OCI-LY7 (cell line): ENCODE measurements at places on chromosomes 7 and 10.

DNA sequence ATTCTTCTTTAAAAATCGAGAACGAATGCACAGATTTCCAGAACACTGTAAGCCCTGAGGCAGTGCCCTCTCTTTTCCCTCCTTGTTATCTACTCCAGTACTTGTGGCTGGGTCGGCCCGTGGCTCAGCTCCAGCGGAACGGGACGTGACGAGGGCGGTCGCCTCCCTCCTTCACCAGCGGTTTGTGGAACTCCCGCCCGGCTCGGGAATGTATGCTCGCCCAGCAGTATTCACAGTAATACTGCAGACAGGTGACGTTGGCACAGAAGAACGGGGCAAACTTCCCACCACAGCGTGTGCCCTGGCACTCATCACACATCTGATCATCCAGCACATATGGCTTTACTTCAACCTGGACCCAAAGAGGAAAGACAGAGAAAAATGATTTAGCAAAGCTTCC, 128.5 kb downstream of the BTAF1 start:
- DNase-seq = no peak

DNA sequence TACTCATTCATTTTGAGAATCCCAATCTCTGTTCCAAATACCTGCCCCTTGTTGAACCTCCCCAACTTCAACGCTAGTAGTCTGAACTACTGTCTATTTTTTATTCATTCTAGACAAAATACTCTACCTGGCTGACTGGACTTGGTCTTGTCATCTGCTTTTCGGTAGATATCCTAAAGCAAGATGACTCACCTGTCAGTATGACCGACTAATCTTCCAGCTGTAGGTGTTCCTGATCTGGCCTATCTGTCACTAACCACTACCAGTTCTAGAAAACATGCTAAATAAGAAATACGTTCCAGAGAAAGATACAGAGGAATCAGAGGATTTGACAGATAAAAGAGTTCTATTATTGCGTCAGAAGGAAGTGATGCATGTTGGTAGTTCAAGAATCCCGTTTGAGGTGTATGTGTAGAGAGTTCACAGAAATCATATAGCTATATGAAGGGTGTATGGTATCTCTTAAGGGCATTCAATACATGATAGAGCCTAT, 81.1 kb downstream of the IDE start:
- DNase-seq = no peak

DNA sequence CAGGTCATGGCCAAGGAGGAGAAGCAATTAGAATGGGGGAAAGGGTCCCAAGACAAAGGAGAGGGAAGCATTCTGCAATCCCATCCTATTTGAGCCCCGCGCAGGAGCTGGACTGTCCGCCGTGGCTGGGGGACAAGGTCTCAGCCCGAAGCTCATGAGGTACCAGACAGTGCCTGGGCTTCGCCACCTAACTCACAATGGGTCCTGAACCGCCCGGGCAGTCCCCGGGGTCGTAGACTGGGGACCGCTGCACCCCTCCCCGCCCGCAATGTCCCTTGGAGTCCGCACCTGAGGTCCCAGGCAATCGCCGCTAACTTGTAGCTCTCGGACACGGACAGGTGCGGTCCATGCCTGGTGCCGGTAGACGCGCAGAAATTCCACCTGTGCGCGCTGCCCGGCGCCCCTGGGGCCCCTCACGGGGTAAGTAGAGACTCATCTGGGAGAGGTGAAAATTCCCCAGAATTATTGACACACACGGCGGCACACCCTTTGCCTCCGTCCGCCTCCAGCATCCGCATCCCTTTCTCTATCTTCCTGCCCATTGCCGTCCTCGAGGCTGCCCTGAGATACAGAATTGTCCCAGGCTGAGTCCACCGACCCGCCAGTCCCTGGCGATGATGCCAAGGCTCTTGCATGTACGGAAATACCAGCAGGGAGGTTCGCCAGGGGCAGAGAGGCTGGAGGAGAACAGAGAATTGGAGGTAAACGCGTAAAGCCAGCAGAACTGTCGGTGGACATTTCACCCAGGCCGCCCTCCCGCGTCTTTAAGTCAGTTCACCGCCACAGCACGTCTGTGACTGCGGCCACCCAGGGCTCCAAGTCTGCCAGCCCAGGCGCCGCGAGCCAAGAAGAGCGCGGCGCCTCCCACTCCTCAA, 1.8 kb downstream of the CHRM2 start:
- DNase-seq = no peak

DNA sequence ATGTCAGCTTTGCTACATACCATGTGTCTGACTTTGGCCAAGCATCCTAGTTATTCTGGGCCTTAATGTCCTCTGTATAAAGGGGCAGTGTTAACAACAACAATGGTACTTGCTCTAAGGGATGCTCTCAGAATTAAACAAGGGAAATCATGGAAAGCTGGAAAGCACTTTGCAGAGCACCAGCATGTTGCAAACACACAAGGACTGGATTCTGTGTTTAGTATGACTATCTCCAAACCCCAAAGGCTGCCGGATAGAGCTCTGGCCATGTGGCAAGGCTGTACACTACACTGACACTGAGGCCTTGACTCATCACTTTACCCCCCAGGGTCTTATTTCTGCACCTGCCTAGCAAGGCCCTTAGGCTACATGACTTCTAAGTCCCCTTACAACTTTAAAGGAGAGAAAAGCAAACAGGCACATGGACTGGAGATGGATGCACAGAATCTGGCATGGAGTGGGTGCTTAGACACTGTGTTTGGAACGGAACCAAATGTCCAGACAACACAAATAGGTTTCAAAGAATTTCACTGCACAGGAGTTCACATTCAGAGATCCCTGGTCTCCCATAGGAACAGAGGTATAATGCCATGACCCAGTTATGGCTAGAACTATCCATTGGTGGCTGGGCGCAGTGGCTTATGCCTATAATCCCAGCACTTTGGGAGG, 74.6 kb downstream of the FAM13C start:
- no peak for DNase-seq

GRCh38 chr10:106557053-106557452, 607.5 kb downstream of the SORCS1 start:
- no peak for DNase-seq

- DNase-seq = no peak
Measured at GRCh38 chr10:44301781-44302355, 83.0 kb downstream of the CXCL12 start.

GRCh38 chr10:69569396-69569934, 3.8 kb downstream of the NEUROG3 start:
- DNase-seq = no peak

DNA sequence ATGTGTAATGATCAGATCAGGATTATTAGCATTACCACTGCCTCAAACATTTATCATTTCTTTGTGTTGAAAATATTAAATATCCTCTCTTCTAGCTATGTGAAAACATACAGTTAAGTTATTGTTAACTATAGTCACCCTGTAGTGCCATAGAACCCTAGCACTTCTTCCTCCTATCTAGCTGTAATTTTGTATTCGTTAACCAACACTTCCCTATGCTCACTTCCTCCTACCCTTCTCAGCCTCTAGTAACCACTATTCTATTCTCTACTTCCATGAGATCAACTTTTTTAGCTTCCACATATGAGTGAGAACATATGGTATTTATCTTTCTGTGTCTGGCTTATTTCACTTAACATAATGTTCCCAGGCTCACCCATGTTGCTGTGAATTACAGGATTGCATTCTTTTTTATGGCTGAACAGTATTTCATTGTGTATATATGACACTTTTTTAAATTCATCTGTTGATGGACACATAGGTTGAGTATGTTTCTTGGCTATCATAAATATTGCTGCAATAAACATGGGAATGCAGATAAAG, 132.7 kb upstream of the RHOBTB1 start:
- no peak for DNase-seq

DNA sequence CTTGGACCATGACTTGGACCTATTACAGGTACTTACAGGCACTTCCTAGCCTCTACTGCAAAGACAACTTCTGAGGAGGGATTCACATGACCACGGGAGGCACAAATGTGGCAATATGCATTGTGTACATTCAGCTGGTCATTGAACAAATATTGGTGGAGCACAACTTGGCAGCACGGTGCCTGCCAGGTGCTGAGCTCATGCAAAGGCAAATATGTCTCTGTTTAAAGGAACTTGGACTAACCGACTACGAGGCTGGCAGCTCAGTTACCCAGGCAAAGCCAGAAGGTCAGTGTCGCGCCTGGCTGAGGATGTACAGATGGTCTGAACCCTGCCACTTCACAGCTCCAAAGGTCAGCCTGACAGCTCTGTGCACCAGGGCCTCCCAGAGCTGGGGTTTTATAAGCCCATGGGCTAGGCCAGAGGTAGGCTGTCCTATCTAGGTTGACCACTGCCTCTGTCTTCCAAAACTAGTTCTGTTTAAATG, 6.1 kb downstream of the DENND11 start:
- DNase-seq = no peak

- peak; percentile 54 for DNase-seq
Measured at GRCh38 chr10:28432210-28432676, 100.7 kb upstream of the WAC start.

DNA sequence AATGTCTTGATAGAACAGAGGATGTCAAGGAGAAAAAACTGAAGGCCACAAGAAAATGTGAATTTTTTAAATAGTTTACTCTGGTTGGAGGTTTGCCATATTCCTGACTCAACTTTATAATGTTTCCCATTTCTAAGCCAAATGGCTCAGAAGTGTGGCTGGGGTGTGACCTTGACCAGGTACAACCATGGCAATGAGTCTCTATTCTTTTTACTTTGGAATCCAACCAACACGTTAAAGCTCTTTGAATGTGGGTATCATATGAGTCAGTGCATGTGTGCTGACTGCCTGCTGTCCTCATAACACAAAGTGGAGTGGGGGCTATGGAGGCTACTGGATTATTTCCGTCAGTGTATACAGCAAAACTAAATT, 33.5 kb upstream of the DLD start:
- DNase-seq = no peak

DNA sequence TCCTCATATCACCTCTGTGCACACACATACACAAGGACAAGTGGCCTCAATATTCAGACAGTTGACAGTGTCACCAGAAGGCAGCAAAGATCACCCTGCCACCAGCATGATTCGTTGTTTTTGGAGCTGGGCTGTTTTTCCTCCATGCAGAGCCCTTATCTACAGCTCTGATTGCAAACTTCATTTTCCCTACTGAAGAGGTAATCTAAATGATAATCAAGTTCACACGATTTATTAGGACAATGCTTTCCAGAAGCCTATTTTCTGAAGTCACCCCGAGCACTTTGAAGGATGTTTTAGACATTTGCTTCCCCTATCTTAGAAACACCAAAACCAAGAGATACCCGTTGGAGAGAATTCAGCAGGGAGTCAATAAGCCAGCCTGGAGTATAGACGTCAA, 46.0 kb upstream of the ADAM12 start:
- no peak for DNase-seq
